ENCODE measurements at places on chromosomes 2 and 18.

GRCh38 chr2:217835931-217836891 lies 166.6 kb downstream of the TNS1 start:
- DNase-seq = no peak

GRCh38 chr2:11466307-11467128 lies 557 bp upstream of the E2F6 start:
- peak; percentile 66 for DNase-seq

DNA sequence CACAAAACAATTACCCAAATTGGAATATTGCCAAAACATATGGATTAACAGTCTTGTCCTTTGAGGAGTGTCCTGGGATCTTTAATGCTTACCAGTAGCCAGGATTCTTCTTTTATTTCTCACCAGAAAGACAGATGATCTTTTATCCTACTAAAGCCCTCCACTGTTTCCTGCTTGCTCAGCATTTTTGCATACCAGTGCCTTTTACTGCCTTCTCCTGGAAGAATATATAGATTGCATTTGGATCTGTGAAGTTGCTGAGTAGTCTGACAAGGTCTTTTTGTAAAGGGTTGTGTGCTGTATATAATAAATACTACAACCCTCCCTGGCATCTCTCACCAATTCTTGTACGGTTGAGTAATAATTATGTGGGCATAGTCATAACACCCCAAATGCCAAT lies 652.2 kb downstream of the LRRTM4 start:
- DNase-seq = no peak

- no peak for DNase-seq
Observed at GRCh38 chr18:28110924-28111323, 66.0 kb downstream of the CDH2 start.

DNA sequence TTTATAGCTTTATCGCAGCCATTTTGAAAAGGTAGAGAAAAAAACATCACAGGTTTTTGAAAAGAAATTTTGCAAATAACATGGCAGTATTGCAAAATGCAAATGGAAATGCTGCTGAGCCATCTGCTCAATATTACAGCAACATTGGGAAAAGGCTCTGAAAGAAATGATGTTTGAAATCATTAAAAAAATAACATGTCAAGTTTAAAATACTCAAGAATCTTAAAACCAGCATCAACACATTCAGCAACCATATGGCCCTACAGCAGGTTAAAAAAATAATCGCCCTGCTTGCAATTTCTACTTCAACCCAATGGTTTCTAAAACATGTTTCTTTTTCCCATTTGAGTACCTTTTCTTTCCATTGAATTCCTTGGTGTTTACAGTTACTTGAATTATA lies 289.4 kb downstream of the AFF3 start:
- DNase-seq = no peak

- DNase-seq = no peak
Observed at GRCh38 chr18:76259711-76260110, 235.3 kb downstream of the ZNF516 start.

DNA sequence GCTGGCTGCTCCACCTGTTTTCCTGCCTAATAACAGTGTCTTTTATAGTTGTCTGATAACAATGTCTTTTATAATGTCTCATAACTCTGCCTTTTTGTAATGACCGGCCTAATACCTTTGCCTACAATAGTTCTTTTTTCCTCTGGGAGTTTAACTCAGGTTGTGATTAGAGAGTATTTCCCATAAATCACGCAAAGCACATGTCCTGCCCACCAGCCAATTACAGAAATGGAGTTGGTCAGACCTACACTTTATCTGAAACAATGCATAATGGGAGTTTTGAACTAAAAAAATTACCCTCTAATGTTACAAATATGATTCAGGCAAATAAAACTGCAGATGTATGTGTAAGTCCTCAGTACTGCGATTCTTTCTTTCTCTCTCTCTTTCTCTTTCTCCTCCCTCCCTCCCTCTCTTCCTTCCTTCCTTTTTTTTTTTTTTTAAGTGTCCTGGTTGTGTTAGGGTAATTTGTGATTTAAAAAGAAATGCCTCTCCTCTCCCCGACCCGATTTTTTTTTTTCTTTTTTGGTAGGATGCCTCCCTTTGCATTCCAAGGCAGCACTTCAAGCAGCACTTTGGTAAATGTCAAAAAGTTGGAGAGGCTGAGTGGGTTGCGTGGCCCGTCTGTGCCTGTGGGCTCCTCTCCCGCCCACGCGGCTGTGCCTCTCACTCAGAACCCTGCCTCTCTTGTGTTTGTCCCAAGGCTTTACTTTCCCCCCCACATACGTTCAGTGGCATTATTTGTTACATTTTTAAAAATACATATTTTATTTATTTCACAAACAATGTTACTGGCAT lies 147.3 kb downstream of the AGAP1 start:
- DNase-seq = no peak

DNA sequence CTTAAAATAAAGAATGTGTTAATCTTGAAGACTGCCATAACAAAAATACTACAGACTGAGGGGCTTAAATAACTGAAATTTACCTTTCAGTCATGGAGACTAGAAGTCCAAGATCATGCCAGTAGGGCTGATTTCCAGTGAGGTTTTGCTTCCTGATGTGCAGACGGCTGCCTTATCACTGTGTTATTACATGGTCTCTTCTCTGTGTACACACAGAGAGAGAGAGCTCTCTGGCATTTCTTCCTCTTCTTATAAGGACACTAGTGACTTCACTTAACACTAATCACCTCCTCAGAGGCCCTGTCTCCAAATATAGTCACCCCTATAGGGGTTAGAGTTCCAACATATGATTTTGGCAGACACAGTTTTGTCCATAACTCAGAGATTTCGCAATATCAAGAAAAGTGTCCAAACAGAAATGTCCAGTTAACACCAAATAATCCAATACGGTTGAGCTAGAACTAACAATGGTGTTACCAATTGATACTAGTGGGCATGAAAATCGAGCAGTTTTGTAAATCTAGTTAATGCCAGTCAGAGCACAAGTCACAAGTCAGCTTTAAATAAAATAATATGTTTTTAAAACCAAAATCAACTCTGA lies 399.8 kb downstream of the ADCYAP1 start:
- no peak for DNase-seq

GRCh38 chr2:105175231-105175630 lies 66.3 kb upstream of the GPR45 start:
- DNase-seq = no peak

GRCh38 chr2:230877759-230878598 lies 13.2 kb downstream of the ITM2C start:
- peak; percentile 83 for DNase-seq

GRCh38 chr18:50862401-50862800 lies 16.5 kb upstream of the ME2 start:
- DNase-seq = no peak

- DNase-seq = no peak
Observed at GRCh38 chr2:219722276-219722879, 94.9 kb downstream of the SLC4A3 start.

- DNase-seq = no peak
Observed at GRCh38 chr2:164761737-164762460, 79.7 kb downstream of the COBLL1 start.

GRCh38 chr18:9726175-9726574 lies 18.1 kb downstream of the RAB31 start:
- DNase-seq = peak; percentile 28

- no peak for DNase-seq
Observed at GRCh38 chr2:1210352-1210751, 202.9 kb upstream of the TPO start.

- DNase-seq = no peak
Observed at GRCh38 chr2:137747509-137747908, 216.8 kb upstream of the HNMT start.

DNA sequence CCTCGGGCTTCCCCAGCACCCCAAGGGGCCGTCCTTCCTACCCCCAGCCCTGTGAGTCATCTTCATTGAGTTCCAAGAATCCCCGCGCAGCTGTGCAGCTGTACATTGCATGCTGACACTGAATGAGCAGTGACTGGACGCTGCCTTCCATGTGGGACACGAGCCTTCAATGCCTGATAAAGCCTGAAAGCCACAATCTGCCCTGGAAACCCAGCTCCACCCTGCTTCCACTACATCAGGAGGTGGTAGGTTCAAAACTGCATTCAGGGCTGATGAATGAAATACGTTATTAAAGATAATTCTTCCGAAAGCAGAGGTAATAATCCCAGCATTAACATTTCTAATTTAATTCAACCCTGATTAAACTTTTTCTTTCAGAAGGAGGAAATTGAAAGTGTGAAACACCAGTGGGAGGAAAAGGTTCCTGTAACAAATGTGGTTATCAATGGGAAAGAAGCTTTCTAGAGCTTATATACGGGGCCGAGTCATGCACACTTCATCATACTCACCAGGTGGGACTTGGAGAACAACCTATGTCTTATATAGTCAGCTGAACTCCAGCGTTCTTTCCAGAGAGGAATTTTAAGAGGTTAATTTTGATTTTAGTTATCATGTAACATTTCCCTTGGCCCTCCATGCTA lies 360.1 kb downstream of the LPIN1 start:
- peak; percentile 58 for DNase-seq

GRCh38 chr2:22536133-22536532 lies 848.8 kb upstream of the KLHL29 start:
- DNase-seq = no peak

DNA sequence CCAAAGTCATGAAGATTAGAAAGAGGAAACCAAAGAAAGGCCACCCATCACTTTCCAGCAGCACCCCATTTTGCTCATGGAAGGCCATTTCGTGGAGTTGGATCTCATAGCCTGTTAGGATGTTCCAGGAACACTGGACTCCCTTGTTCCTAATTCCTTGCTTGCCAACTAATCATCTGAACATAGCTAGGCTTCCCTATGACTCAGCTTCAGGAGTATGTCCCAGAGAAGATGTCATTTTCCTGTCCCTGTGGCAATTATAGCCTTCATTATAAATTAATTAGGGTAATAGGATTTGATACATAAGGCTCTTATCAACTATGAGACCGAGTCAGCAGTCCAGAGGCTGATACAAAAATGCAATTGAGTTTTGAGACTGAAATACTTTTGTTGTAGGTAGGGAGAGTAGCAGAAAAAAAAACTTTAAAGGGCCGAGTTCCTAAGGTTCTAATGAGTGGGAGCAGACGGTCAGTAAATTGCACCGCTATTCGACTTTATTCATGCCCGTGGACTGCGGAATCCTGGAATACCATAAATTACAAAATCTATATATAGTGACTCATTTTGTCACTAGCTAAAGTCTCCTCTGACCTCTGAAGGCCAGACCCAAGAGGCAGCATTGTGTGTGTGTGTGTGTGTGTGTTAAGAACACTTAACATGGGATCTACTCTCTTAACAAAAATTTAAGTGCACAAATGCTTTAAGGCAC lies 311.8 kb downstream of the FBXO15 start:
- no peak for DNase-seq

GRCh38 chr2:31980674-31981356 lies 30.0 kb downstream of the MEMO1 start:
- no peak for DNase-seq

- DNase-seq = no peak
Observed at GRCh38 chr2:100234141-100234540, 88.2 kb downstream of the LONRF2 start.

DNA sequence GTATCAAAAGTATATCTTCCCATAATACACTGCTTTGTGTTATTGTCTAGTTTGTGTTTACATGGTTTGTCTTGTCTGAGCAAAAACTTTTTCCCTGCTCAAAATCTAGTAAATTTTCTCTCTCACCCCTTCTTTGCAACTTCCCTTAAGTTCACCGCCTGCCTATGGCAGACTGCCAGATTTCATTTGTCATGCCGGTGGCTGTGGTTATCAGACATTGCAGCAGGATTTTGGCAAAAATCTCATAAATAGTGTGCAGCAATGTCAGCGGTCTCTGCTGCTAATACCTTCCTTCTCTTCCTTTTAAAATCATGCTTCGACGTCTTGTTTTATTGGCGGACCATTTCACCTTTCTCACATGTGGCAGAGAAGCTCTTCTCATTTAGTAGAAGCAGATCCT lies 45.6 kb upstream of the TMEM178A start:
- no peak for DNase-seq

DNA sequence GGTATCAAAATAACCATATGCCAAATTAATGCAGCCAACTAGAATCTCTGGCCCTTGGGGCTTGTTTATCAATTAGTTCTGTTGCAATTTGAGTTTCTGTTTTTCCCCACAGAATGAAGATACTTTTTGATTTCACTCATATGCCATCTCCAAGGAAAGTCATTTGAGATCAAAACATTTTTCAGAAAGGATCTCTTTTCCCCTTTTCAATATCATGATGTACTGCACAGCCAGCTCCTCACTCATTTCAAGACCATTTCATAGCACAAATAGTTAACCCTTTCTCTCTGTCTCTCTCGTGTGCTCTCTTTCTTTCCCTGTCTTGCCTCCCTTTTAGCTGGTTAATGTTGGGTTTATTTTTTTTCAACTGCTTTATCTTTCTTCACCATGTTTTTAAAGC lies 387.3 kb downstream of the STK39 start:
- DNase-seq = no peak

GRCh38 chr2:20525041-20526035 lies 78.5 kb downstream of the RHOB start:
- DNase-seq = no peak

GRCh38 chr2:134170294-134170693 lies 83.6 kb upstream of the MGAT5 start:
- DNase-seq = no peak

DNA sequence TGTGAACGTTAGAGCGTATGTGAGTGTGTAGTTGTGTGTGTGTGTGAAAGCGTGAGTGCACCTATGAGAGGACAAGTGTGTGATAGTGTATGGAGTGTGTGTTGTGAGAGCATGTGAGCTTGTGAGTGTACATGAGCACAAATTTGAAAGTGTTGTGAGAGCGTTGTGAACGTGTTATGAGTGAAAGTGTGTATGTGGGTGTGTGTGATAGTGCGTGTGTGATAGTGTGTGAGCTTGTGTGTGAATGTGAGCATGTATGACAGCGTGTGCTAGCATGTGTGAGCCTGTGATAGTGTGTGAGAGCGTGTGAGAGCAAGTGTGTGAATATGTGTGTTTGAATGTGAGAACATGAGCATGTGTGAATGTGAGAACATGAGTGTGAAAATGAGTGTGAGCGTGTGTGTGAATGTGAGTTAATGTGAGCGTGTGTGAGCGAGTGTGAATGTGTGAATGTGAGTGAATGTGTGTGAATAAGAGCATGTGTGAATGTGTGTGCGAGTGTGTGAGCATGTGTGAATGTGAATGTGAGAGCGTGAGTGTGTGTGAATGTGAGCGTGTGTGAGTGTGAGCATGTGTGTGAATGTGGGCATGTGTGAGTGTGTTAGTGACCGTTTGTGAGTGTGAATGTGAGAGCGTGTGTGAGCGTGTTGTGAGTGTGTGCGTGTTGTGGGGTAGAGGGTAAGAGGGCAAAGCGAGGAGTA lies 25.0 kb downstream of the RALB start:
- no peak for DNase-seq

DNA sequence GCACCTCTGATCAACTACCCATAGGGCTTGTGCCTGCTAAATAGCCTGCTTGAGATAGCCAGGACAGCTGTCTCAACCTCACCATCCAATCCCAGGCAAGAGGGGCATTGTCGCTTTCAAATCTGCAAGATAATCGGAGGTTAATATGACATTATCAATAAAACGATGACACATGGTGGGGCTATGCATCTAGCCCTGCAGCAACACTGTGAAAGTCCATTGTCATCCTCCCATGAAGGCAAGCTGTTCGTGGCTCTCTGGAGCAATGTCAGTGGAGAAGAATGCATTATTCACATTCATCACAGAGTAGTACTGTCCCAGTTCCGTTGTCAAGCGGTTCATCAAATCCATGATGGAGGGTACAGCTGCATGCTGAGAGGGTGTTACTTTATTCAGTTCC lies 18.9 kb upstream of the KLHL23 start:
- DNase-seq = no peak

GRCh38 chr18:74152857-74153256 lies 4.5 kb downstream of the TIMM21 start:
- DNase-seq = no peak

- DNase-seq = no peak
Observed at GRCh38 chr2:26767894-26768487, 3.9 kb downstream of the SLC35F6 start.

- no peak for DNase-seq
Observed at GRCh38 chr18:58208207-58208932, 164.3 kb downstream of the NEDD4L start.
